PC-9 (cell line): ENCODE measurements at places on chromosomes 5 and 9. TPM values are rescaled to one million over a fixed set of nuclear protein-coding genes. Genes with fewer than 3 reads are reported as not detected.

ADGRD2 gene
- total RNA-seq, result not detected in 2 replicates

DMRT3 gene
- not detected in 2 replicates for total RNA-seq

GDNF gene
- 0.38 and 0.85 TPM in 2 replicates for total RNA-seq

PTGES gene
- total RNA-seq, result 116 and 119 TPM in 2 replicates

DIRAS2 gene
- not detected in 2 replicates for total RNA-seq

FGD3 gene
- total RNA-seq, result 84.9 and 89.0 TPM in 2 replicates

CORO2A gene
- total RNA-seq, result 19.5 and 19.8 TPM in 2 replicates

FRMD3 gene
- 1.4 and 1.9 TPM in 2 replicates for total RNA-seq

PCDHGA12 gene
- total RNA-seq, result not detected in 2 replicates

OTULINL gene
- 4.1 and 7.1 TPM in 2 replicates for total RNA-seq

DNA sequence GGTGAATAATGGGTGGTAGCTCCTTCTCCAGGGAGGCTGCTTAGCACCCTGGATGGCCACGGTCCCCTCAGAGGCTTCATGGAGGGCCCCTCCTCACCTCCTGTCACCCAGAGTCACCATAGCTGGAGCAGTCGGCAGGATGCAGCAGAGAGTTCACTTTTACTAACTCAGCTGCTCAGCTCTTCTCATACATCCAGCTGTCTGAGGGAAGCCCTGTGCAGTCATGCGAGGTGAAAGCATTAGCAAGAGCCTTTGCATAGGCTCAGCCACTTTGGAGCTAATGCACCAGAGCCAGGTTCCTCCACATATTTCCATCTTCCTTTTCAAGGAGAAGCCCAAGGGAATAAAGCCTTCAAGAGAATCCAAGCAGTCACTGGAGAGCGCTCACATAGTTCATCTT lies 499.2 kb downstream of the BNC2 start:
- DNase-seq, result no peak

- DNase-seq, result no peak
Measured at GRCh38 chr5:86631165-86631564, 13.4 kb downstream of the COX7C start.

DNA sequence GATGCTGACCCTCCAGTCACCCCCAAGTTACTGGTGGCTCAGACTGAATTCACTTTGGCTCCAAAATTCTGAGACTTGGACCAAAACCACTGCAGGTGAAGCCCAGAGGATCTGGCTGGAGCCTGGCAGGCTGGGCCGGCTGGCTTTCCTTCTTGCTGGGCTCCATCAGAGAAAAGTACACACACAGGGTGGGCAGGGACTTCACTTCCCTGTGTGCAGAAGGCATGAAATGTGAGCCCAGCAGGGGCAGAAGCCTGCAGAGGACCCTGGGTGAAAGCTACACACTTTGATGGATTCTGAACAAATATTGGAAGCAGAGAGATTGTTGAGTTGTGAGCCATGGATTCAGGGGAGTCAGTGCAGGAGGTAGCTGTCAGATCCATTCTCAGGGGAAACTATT lies 18.4 kb downstream of the NR4A3 start:
- no peak for DNase-seq

GRCh38 chr9:119697996-119698395 lies 328.8 kb upstream of the BRINP1 start:
- no peak for DNase-seq

DNA sequence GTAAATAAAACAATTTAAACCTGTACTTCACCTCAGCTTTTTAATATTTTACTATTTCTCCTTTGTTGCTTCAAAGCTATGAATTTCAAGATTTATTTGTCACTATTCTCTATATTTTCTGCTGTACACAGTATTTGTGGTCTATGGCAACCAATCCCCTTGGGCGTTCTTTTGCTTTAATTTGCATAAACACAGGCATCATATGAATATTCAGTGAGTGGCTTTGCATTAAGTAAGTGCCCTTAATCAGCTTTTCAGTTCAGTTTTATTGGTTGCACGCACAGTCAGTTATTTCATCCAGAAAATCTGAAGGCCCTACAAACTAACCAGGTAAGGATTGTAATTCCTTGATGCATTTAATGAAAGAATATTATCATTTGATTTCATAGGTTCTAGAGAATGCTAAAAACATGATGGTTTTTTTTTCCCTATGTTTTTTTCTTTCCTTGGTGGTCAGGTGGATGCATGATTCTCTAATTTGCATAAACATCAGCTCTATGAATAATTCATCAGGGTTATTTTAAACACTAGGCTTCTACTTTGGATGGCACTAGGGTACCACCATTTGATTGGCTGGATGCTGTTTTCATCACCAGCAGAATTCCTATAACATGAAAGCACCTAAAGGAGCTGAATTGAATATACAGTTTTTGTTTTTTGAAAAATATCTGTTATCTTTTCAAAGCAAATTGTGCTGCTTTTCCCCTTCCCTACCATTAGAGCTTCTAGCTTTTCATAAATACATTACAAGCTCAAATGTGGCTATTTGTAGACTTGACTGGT lies 249.2 kb upstream of the CCNH start:
- DNase-seq, result no peak

- no peak for DNase-seq
Measured at GRCh38 chr5:39340506-39340905, 23.8 kb downstream of the C9 start.

DNA sequence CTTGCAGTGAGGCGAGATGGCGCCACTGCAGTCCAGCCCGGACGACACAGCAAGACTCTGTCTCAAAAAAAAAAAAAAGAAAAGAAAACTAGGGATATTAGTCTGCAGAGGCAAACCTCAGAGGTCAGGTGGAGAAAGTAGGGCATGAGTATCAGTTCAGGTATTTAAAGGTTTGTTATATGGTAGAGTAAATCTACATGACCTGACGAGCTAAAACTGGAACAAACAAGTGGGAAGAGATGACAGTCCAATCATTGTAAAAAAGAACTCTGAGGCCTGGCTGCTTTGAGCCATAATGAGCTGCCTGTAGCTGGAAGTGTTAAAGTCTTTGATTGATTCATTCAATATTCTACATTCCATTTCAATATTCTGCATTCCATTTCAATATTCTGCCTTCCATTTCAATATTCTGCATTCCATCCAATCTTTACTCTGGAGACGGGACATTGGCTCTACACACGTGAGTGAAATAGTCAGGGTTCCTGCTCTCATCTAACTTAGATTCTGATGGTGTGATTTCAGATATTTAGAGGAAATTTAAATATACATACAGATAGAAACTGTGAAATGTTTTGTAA lies 28.9 kb upstream of the GRAMD2B start:
- no peak for DNase-seq

- DNase-seq, result no peak
Measured at GRCh38 chr5:14022971-14023370, 78.5 kb upstream of the DNAH5 start.

DNA sequence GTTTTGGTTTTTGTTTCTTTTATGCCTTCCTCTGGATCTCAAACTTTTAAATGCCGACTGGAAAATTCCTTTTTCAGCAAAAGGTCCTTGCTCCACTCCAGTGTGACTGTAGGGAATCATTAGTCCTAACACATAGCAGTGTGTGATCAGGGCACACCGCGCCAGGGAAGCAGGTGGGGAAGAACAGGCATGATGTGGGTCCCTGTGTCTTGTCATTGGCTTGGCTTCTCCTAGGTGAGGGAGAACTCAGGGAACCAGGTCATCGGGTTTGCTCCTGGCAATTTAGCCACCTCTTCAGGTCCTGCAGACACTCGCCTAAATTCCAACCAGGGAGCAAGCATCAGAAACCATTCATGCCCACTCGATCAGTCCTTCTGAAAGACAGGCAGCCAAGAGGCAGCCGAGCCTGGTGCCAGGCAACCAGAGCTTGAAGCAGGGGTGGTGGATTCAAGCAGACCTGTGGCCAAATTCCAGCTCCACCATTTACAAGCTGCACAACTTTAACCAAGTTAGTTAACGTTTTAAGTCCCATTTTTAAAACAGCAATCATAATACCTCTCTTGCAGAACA lies 514.2 kb downstream of the BNC2 start:
- DNase-seq, result no peak

GRCh38 chr5:101716941-101717340 lies 579.1 kb downstream of the SLCO4C1 start:
- DNase-seq, result no peak

GRCh38 chr9:132556714-132557113 lies 25.7 kb upstream of the BARHL1 start:
- no peak for DNase-seq

GRCh38 chr5:157308836-157309465 lies 43.0 kb downstream of the CYFIP2 start:
- no peak for DNase-seq

DNA sequence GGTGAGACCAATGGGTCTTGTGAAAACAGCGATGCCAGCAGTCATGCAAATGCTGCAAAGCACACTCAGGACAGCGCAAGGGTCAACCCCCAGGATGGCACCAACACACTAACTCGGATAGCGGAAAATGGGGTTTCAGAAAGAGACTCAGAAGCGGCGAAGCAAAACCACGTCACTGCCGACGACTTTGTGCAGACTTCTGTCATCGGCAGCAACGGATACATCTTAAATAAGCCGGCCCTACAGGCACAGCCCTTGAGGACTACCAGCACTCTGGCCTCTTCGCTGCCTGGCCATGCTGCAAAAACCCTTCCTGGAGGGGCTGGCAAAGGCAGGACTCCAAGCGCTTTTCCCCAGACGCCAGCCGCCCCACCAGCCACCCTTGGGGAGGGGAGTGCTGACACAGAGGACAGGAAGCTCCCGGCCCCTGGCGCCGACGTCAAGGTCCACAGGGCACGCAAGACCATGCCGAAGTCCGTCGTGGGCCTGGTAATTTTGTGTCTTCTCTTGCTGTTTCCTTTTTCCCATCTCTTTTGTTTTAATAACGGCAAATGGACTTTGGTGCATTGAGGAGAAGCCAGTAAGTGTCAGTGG lies 98.0 kb downstream of the EHMT1 start:
- DNase-seq, result no peak

- DNase-seq, result no peak
Measured at GRCh38 chr5:113425909-113426308, 8.9 kb downstream of the TSSK1B start.

DNA sequence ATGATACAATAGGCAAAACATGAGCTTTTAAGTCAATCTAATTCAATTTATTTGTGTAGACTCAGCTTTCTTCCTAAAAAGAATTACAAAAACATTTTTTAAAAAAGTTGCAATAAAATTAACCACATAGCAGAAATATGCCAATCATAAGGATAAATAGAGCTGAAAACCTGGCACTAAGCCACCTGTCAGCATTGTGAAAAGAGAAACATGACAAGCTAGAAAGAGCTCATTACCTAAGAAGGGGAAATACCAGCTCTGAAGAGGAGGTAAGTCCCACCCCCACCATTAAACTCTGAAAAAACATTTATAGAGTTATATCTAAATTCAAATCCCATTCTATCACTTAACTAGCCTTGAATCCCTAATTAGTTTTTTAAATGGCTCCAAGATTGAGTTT lies 372.9 kb downstream of the OSTF1 start:
- no peak for DNase-seq

GRCh38 chr5:14267166-14267838 lies 124.2 kb downstream of the TRIO start:
- DNase-seq, result peak; percentile 44

DNA sequence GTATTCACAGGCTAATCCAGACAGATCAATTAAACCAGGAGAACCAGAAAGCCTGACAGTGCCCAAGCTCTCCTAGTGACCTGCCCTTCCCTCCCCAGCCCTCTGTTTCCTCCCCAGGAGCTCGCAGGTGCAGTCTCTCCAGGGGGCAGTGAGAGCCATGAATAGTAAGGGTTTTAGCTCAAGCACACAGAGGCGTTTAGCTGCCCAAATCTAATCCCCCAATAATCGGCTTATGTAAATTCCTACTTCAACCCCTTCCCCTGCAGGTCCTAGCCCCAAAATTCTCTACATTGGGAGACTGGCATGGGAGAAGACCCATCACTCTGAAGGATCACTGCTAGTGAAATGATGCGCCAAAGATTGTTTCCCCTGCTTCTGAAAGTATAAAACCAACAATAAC lies 10.5 kb upstream of the TAL2 start:
- DNase-seq, result no peak

- DNase-seq, result no peak
Measured at GRCh38 chr5:1132570-1132969, 20.7 kb upstream of the SLC12A7 start.

DNA sequence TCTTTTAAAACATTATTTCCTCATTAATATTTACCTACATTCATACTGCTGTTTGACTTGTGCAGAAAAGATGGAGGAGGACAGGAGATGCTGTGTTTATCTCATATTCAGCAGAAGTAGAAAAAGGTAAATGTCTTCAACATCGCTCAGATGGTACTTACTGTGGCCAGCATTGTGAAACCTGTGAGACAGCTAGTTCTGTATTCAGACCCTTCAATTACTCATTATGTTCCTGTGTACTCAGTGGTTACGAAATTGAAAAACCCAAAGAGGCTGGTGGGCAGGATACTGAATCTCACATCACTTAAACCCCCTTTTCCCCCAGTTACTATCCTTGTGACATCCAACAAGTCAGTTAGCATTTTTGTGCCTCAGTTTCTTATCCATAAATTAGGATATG lies 216.0 kb downstream of the KDM4C start:
- no peak for DNase-seq

- DNase-seq, result no peak
Measured at GRCh38 chr9:96423322-96423984, 5.3 kb upstream of the ZNF367 start.

GRCh38 chr9:100417815-100418214 lies 9.1 kb upstream of the MSANTD3 start:
- DNase-seq, result no peak

- no peak for DNase-seq
Measured at GRCh38 chr9:97502222-97502983, 937 bp downstream of the TMOD1 start.

GRCh38 chr5:139667730-139668063 lies 19.5 kb downstream of the CXXC5 start:
- DNase-seq, result no peak

- DNase-seq, result no peak
Measured at GRCh38 chr5:95701074-95701473, 18.3 kb upstream of the SPATA9 start.

DNA sequence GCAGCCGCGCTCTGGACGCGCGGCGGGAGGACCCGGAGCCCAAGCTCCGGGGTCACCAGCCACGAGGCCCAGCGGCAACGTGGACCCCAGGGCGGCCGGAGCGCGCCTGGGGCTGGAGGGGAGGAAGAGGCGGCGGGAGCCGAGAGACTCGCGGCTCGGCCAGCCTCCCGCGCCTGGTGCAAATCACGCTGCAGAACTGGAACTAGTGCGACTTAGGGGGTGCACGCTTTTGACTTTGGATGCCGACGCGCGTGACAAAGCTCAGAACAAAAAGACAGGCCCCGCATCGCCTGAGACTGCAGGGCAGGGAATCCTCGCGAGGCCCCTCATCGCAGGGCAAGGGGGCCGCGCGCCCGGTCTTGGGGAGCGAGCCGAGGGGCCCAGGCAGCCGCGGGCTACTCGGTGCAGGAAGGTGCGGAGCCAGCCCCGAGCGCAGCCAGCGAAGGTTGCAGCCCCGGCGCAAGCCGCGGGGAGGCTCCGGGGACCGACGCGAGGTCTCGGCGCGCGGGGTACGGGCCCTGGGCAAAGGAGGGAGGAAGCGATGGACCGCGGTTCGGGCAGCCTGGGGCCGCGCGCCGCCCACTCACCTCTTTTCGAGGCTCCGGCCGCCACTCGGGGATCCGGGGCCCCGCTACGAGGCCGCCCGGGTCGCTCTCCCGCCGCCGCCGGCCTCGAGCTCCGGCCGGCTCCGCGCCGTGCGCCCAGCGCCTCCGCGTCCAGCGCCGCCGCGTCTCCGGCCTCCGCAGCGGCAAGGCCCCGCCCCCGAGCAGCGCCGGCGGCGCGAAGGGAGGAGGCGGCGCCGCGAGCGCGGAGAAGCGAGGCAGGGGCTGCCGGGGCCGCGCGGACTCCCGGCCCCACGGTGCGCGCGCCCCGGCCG lies at the start of gene GOLM1:
Gene GOLM1 (minus strand): TSS at position 735 of the 877 bp plus-strand sequence. CDS start 20,238 bp downstream, outside the sequence.
- peak; percentile 77 for DNase-seq

GRCh38 chr5:176540956-176541337 lies 3.7 kb upstream of the RNF44 start:
- no peak for DNase-seq
